Renal cortical epithelial cell (primary cell): ENCODE measurements at places on chromosomes 1 and 21.

DNA sequence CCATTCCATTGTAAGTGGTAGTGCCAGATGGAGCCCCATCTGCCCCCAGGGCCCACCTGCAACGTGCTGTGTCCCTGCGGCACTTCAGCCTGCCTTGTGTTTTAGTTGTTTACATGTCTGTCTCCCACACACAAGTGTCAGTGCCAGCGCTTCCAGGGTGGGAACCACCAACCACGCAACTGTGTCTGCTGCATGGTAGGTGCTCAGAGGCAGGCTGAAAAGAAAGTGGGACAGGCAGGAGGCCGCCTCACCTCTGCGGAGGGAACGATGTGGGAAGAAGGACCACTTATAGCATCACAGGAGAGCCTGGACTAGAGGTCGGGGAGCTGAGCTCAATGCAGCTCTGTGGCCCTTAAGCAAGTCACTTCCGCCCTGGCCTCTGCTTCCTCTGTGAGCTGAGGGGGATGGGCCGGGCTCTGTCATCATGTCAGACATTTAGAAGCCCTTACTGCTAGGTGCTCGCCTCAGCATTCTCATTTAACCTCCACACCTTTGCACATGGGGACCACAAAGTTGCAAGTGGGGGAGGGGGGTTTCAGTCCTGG, 17.9 kb downstream of the SLC9A1 start:
- DNase-seq, result no peak

DNA sequence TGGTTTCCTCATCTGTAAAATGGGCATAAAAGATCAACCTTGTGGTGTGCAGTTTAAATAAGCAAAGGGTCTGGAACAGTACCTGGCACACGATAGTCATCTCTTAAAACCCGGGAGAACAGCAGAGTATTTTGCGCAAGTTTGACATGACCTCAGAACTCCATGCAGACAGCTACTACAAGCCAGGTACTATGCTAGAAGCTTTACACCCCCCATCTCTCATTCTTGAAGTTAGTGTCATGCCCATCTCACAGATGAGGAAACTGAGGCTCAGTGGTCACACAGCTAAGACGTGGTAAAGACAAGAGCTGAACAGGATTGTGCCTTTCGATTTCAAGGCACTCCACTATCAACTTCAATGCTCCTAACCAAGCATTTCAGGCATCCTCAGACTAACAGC, 78.7 kb downstream of the CAPZB start:
- DNase-seq, result no peak

DNA sequence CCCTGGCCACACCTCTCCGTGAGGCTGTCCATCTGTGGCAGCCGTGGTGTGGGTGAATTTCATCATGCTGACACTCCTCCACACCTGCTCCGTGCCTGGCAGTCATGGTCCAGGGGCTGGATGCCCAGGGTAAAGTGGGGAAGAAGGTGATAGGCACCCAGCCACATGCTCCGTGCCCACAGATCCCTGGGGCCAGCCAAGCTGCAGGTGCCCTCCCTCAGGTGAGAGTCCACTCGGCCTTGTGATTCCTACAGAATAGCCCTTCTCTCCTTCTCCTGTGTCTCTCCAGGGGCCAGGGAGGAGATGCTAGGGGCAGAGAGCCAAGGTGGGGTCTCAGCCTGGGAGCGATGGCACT, 16.8 kb upstream of the POFUT2 start:
- DNase-seq, result no peak

GRCh38 chr1:55305735-55306134, 90.6 kb upstream of the USP24 start:
- peak; percentile 56 for DNase-seq

DNA sequence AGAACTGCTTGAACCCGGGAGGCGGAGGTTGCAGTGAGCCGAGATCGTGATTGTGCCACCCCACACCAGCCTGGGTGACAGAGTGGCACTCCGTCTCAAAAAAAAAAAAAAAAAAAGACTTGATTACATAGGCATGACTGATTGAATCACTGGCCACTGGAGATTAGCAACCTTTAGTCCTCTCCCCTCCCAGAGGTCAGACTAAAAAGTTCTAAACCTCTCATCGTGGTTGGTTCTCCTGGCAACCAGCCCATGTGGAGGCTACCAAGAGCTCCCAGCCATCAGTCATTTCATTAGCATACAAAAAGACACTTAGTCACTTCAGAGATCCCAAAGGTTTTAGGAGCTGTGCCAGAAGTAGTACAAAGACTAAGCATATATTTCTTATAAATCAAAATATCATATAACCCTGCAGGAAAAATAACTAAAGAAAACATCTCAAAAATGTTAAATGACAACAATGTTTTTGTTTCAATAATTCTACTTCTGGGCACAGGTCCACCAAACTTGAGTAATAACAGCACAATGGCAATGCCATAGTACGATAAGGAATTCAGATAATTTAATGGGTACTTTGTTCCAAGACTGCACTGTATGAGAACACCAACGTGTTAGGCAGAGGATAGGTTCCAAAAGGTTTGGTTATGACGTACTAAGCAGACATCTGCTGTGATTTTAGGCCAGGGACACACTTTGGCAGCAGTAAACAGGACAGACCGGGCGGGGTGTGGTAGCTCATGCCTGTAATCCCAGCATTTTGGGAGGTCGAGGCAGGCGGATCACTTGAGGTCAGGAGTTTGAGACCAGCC, 18.1 kb downstream of the USP48 start:
- DNase-seq, result peak; percentile 90

- DNase-seq, result no peak
These were observed 111.8 kb upstream of the NBPF11 start for GRCh38 chr1:148263906-148264255.

GRCh38 chr1:36650200-36651065, 167.7 kb upstream of the CSF3R start:
- peak; percentile 25 for DNase-seq

DNA sequence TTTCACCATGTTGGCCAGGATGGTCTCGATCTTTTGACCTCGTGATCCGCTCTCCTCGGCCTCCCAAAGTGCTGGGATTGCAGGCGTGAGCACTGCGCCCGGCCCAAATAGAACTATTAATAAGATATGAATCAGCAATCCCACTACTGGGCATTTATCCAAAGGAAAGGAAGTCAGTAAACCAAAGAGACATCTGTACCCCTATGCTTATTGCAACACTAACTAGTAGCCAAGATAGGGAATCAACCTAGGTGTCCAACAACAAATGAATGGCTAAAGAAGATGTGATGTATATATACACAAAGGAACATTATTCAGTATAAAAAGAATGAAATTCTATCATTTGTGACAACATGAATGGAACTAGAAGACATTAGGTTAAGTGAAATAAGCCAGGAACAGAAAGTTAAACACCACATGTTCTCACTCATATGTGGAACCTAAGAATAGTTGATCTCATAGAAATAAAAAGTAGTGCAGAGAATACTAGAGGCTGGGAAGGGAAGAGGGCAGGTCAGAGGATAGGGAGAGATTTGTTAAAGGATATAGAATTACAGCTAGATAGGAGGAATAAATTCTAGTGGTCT, 48.8 kb downstream of the XPR1 start:
- DNase-seq, result peak; percentile 15

GRCh38 chr21:38920631-38921398, 115.1 kb downstream of the ETS2 start:
- DNase-seq, result peak; percentile 95

- DNase-seq, result no peak
These were observed 234.6 kb downstream of the USP25 start for GRCh38 chr21:15964236-15964855.

DNA sequence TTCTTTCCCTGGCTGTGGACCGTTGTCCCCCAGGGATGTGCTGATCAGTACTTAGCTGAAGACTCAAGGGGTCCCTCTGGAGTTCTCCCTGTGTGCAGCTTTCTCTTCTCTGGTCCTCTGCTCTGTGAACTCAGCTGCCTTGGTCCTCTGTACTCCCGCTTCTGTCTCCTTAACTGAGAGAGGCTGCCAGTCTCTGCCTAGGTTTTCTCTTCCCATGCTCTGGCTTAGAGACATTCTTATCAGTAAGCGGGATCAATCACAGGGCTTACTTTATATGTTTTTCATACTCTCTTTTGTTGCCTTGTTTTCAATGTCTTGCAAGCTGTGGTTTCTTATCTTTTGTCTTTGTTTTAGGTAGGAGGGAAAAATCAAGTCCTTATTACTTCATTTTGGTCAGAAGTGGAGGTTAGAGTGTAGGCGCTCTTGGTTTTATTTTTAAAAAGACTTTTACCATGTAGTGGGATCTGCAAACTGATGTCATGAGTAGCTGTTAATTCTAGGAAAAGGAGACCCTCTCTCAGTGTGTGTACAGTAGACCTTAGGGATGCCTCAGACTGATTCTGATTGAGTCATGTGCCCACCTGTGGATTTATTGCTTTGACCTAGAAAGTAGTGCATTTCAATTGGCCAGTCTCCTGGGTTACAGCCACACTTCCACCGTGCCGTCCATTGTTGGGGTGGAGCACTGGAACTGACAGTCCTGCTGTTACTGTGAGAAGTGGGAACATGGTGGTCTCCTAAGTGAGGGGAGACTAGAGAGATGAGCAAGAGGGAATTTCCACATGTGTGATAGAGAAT, 46.6 kb downstream of the TTC3 start:
- DNase-seq, result no peak

GRCh38 chr1:1013105-1013921, at the start of gene ISG15:
ISG15 (plus strand) TSS chr1:1013497; CDS start chr1:1013574, 77 bp downstream.
- DNase-seq, result peak; percentile 62

DNA sequence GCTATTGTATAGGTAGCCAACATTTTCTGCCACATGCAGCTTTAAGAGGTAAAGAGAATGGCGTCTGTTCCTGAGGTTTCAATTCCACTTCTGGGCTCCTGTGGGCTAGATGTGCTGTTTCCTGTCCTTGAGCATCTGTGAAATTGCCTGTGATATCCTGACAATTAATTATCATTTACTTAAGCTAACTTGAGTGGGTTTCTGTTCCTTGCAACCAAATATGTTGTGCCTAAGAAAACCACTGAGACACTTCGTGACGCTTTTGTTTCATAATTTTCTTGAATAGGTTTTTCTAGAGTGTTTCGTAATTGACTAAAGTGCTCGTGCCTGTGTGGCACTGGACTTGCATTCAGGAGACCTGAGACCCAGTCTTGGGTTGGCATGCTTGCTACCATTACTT, 127.3 kb upstream of the POU3F1 start:
- DNase-seq, result no peak

DNA sequence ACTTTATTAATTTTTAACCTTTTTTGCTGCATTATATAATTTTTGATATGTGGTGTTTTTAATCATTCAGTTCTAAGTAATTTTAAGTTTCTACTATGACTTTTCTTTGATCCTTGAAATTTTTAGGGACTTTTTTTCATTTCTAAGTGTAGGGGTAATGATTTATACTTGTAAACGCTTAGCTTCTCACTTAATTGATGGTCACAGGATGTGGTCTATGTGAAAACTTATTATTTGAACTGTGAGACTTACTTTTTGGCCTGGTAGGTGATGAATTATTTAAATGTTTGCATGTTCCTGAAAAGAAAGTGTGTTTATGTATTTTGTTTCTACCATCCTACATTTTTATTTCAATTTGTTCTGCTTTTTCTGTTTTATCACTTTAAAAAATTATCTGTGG, 17.2 kb downstream of the ALPL start:
- DNase-seq, result no peak

GRCh38 chr1:53575955-53576320, 116.7 kb downstream of the DMRTB1 start:
- no peak for DNase-seq

DNA sequence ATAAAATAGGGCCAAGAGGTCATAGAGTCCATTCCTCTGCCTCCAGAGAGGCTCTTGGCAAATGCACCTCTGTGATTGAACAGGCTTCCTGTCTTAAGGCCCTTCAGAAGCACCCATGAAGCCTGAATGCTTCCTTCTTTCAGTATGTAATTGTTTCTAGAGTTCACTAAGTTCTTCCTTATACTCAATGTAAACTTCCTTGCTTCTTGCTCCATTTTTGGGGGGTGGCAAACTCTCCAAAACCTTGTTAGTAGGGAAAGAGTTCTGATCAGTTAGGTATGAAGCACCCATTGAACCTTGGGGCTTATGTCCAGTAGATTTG, 102.3 kb upstream of the LPGAT1 start:
- no peak for DNase-seq

- DNase-seq, result no peak
These were observed 46.5 kb upstream of the NFIA start for GRCh38 chr1:61035880-61036279.

DNA sequence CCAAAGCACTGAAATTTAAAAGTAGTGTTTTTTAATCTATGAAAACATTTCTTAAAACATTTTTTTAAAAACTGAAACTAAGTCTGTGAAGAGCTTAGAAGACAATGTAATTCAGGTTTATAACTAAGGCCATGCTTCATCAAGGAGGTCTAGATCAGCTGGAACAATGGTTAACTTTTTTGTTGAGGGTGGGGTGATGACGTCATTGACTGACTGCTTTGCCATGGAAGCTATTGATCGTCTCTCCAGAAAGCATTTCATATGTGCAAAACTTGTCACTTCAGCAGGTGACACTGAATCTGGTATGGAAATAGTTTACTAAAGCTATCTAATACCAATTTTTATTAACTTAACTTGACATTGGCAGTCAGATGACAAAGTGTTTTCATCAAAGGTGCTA, 21.0 kb downstream of the RAVER2 start:
- no peak for DNase-seq

DNA sequence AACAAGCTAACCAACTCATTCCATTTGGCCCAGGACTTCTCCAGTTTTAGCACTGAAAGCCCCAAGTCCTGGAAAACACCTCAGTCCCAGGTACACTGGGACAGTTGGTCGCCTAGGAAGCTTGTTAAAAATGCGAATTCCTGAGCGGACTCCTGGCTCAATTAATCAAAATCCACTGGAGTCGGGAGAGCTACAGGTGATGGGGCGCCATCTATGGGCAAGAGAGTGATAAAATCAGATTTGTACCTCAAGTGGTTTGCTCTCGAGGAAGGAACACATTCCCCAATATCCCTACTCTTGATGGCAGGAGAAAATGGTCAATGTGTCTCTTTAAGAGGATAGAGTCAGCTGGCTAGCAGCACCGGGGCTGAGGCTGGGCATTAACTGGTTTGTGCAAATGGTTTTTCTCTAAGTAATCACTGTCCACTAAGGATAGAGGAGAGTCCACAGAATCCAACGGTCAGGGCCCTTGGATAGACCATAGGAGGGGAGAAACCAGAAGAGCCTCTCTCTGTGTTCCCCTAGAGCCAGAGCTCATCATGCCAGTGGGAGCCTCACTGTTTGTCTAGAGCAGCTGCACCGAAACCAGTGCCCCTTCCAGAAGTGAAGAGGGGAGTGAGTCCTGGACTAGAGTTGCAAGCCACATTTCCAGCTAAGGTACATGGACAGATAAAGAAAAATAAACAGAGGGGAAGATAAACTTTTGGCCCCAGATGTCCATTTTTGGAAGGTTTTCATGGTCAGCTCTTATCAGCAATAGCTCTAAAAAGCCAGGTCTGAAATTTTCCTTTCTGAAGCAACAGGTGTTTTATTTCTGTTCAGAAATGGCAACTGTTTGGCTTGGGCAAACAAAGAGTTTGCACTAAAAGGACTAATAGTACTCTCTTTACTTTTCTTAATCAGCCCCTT, 148.5 kb downstream of the TENT5C start:
- DNase-seq, result peak; percentile 61

DNA sequence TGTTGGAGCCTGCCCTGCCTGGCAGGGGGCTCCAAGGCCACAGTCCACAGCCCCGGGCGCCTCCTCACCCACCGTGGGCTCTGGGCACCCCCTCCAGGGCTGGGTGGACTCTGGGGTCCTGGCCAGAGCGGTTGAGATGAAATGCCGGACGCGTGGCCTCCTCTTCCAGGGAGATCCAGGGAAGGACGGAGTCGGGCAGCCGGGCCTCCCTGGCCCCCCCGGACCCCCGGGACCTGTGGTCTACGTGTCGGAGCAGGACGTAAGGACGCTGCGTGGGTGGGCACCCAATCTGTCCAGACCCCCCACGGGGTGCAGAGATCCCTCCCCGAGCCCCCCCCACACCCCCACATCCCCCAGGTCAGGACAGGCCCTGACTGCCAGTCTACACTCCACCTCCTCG, 51.2 kb downstream of the SLC19A1 start:
- DNase-seq, result no peak
